GM04503 (cell line): ENCODE measurements at places on chromosomes 11 and 22.

- no peak for DNase-seq
Observed at GRCh38 chr11:128375961-128376360, 211.4 kb downstream of the ETS1 start.

GRCh38 chr11:69027704-69028372 lies 14.8 kb upstream of the MRGPRF start:
- DNase-seq = no peak

DNA sequence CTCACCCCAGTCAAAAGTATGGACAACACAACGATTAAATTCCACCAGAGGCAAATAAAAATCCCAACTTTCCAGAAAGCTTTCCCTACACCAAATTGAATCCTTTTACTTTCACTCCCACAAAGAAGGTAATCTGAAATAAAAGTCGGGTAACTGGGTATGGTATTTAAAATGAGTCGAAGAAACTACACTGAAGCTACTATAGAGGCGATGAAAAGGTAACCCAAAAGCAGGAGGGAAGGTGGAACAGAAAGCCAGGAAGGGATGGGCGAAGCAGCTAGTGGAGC lies 1.1 kb downstream of the PICALM start:
- no peak for DNase-seq

DNA sequence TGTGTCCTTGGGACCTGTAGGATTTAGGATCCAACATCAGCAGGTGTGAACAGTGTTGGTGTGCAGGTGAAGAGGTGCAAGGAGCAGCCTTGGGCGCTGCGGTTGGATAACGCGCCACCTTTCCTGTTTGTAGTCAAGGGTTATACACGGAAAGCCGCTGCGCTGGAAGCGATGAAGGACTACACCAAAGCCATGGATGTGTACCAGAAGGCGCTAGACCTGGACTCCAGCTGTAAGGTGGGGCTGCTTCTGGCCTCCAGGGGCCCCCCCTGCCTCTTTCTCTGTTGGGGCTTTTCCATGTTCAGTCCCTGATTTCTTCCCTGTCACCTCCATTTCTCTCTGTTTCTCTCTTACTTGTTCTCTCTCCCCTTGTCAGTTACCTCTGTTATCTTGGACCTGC lies 3.5 kb upstream of the FERMT3 start:
- DNase-seq = no peak

GRCh38 chr11:103367650-103368049 lies 258.4 kb downstream of the DYNC2H1 start:
- DNase-seq = peak; percentile 20

- no peak for DNase-seq
Observed at GRCh38 chr11:11607772-11608171, 14.0 kb downstream of the GALNT18 start.

DNA sequence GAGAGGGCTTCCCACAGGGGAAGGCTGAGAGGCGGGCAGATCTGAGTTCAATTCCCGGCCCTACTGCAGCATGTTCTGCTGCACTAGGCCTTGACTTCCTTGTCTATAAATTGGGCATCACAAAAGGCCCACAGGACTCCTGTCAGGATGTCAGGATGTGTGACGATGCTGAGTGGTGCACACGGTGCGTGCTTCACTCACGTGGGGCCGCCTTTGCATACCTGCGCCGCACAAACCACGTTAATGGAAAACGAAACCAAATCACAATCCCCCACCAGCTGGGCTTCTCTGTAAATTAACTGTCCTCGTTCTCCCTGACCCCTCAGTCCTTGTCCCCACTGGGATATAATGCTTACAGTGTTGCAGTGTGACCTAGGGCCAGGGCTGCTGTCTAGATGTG lies 32.3 kb upstream of the TSPAN18 start:
- no peak for DNase-seq

DNA sequence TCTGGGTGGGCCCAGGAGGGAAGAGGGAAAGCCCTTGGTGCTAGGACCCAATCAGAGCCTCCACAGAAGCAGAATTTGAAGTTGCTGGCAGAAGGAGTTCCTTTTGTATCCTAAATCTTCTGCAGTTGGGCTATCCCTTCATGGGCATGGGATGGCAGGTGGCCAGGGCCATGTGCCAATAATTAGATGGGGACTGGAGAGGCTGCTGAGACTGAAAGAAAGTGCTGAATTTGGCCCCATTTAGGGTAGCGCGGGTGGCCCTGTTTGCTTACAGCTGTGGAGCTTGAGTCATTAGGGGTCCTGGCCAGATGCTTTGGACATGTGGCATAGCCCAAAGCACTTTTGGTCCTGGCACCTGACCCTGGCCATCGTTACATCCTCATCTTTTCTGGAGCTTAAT lies 27.1 kb downstream of the PARVA start:
- no peak for DNase-seq

- DNase-seq = no peak
Observed at GRCh38 chr11:134557571-134558257, 145.7 kb upstream of the B3GAT1 start.

DNA sequence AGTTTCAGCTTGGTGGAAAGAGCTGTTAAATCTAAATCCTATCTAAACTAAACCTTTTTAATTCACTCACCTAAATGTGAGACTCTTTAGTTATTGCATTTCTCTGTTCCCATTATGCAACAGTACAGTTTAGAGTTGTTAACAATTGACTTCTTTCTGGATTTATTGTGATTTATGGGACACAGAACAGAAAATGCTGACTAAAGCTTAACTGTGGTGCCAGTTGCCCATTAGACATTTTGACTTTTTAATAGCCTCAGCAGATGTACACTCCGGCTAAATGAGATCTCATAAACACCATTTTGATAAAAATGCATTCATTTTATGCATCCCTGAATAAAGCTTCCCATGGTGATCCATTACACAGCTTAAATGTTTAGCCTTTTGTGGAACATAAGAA lies 356.6 kb downstream of the CASP12 start:
- DNase-seq = no peak

DNA sequence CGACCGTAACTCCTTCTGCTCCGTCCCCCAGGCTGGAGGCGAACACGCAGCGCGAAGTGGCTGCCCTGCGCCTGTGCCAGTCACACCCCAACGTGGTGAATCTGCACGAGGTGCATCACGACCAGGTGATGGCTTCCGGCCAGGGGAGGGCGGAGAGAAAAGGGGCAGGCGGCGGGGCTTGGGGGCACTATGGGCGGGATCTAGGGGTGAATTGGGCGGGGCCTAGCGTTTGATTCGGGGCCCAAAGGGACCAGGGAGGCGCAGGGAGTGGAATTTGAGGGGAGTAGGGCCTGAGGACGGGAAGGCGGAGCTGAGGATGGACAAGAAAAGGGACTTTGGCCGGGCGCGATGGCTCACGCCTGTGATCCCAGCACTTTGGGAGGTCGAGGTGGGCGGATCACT lies 9.7 kb downstream of the RPS6KA4 start:
- no peak for DNase-seq

GRCh38 chr11:18934195-18934814 lies 4.9 kb downstream of the MRGPRX1 start:
- no peak for DNase-seq

- DNase-seq = no peak
Observed at GRCh38 chr11:67534070-67534679, 10.9 kb upstream of the CABP2 start.

GRCh38 chr11:78262691-78263090 lies 74.0 kb downstream of the USP35 start:
- no peak for DNase-seq

GRCh38 chr11:33899400-33900037 lies 7.6 kb upstream of the LMO2 start:
- DNase-seq = peak; percentile 60

- DNase-seq = no peak
Observed at GRCh38 chr22:46367707-46368191, 32.2 kb downstream of the TRMU start.

DNA sequence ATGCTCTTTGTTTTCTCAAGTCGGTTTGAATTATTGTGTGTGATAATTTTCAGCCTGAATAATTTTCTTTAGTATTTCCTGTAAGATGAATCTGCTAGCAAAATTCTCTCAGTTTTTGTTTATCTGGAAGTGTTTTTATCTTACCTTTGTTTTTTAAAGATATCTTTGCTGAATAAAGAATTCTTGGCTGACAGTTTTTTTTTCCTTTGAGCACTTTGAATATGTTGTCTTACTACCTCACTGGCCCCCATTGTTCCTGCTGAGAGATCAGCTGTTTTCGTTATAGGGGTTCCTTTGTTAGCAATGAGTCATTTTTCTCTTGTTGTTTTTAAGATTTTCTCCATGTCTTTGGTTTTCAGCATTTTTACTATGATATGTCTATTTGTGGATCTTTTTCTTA lies 63.0 kb downstream of the HORMAD2 start:
- DNase-seq = no peak

GRCh38 chr11:61481806-61482205 lies 26.7 kb upstream of the LRRC10B start:
- no peak for DNase-seq

- DNase-seq = no peak
Observed at GRCh38 chr11:108398439-108398838, 68.9 kb downstream of the C11orf65 start.

- no peak for DNase-seq
Observed at GRCh38 chr11:73907191-73907590, 30.4 kb downstream of the PAAF1 start.

GRCh38 chr11:117107701-117108590 lies 9.7 kb upstream of the SIK3 start:
- no peak for DNase-seq

GRCh38 chr11:87903345-87903744 lies 271.9 kb downstream of the RAB38 start:
- DNase-seq = no peak

DNA sequence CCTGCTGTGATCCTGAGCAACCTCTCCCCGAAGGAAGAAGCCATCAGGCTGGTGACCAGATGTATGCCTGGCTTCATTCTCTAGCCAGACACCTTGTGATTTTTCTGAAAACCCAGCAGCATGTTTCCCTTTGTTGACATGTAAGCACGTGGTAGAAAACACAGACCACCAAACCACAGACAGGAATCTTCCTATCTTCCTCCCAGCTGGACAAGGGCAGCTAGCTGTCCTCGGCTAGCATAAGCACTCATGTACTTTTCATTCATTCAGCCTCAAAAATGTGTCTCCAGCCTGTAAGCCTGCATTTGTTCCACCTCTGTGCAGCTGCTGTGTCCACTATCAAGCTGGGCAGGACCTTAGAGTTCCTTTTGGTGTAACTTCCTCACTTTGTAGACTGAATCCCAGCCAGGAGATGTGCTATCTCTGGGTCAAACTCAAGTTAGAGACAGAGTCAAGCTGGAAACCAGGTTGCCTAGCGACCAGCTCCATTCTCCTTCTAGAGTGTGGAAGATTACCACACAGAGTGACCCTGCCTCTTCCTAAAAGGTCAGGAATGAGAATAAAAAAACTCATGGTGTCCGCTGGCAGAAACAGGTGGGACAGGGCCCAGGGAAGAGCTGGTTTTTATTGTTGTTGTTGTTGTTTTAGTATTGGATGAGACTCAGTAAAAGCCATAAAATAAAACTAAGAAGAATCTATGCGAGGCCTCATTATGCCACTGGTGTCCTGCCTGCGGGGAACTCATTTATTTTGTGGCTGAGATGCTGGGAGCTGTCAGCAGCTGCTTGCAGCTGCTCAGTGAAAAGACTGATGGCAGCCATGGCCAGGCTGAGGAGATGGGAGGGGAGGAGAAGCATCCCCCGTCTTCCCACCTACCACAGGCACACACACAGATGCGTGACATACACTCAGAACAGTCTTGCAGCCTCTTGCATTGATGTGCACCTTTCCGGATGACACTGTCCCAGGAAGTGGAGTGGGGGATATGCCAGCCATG lies 7.4 kb upstream of the CLMP start:
- no peak for DNase-seq

- no peak for DNase-seq
Observed at GRCh38 chr22:43726964-43727543, 85.1 kb downstream of the EFCAB6 start.

DNA sequence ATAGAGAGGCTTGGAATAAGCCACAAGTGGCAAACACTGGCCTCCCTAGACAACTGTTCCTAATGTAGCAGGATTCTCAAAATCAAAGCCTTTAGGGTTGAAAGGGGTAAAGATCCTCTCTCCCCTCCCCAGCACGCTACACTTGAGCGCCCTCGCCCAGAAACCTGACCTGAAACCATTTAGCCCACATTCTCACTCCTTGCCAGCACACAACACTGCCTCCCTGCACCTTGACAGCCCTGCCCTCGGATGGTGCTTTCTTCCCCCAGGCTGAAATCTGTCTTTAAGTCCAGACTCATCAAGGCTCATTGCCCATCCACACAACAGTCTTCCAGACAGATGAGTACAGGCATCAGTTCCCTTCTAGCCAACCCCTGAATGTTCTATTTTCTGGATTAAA lies 26.5 kb downstream of the CWC15 start:
- DNase-seq = no peak

DNA sequence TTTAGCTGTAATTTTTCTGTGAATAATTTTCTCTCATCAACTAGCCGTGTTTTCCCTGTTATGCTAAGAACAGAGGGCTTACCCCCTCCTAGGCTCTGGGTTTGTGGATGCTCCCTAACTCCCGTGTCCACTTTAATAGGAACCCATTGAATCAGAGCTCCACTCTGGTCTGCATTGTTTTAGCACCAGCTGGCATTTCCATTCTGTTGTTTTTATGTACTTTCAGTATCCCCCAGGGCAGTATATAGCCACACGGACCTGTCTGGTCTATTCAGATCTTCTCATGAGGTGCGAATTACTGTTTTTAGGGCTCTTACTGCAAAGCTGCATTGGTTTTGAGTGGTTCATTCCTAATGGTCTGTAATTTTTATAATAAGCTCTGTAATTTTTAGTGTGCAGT lies 16.0 kb downstream of the POLD3 start:
- DNase-seq = no peak

- DNase-seq = no peak
Observed at GRCh38 chr11:125569915-125570621, 791 bp downstream of the EI24 start.
